ENCODE measurements at places on chromosomes 5 and 9.

DNA sequence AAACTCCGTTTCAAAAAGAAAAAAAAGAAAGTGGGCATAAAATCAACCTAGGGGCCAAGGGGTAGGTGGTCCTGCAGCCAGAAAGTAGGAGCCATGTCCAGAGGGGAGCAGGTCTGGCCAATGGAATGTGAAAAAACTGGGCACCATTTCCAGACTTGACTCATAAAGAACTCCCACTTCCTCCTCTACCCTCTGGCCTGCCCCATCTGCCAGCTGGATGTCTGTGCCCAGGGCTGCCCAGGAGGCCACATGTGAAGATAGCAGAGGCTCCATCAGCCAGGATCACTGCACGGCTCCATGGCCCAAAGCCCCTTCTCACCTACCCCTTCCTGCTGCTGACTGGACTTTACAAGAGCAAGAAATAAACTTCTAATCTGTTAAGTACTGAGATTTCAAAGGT, 42.1 kb upstream of the EEIG1 start:
- DNase-seq: no peak

GRCh38 chr5:176540476-176540899, 3.3 kb upstream of the RNF44 start:
- DNase-seq: no peak

GRCh38 chr9:103941104-103941503, 153.0 kb upstream of the SMC2 start:
- no peak for DNase-seq

DNA sequence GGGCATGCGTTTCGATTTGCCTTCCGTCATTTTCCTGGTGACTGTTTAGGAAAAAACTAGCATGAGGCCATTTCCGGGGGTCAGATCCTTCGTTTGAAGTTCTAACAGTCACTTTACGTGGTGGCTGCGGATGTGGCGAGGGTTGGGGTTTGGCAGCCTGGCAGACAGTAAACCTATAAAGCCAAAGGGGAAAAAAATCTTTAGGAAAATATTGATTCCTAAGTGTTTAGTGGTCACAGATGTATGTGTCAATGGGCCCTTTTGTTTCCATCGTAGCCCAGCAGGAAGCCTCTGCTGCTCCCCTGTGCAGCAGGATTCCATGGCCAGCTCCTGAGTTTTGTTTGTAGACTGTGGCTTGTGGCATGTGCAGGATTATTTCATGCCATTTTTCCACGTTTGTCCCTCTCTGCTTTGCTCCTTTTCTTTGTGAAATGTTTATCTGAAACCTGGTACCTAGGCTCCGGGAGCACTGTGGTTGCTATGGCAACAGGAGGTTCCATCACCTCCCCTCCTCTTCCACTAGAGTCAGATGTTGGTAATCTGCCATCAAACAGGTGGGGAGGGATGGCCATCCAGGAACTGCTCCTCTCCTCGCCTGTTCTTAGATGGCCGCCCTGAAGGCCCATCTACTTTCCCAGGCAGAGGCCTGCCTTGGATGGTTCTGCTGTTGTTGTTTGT, 202.3 kb downstream of the AOPEP start:
- DNase-seq: no peak

DNA sequence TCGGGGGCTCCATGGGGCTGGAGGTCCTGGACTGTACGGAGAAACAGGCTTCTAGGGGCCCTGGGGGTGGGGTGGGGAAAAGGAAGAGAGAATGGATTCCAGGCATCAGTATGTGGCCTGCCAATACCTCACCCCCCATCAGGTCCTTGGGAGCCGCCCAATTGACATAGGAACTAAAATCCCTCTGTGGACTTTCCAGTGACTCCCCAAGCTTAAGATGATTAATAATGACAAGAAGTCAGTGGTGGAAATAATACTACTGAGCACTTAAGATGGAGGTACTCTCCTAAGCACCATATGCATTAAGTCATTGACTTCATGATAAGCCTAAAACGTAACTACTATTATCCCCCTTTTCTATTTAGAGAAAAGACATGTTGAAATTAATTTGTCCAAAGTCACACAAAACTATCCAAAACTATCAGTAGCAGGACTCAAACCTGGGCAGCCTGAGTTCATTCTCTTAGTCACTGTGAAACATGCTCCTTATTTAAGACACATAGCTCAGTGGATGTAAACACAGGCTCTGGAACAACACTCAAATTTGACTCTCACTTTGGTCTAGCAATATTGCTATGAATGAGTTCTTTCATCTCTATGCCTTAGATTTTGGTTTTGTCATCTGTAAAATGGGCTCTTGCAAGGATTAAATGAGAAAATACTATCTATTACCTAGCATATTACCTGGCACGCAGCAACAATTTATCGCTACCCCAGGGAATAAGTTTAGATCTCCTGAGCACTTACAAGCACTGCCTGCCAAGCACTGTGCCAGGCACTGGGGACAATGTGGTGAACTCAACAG, 9.5 kb downstream of the SPRY4 start:
- DNase-seq: no peak

GRCh38 chr5:171157775-171158174, 151.3 kb upstream of the TLX3 start:
- no peak for DNase-seq

DNA sequence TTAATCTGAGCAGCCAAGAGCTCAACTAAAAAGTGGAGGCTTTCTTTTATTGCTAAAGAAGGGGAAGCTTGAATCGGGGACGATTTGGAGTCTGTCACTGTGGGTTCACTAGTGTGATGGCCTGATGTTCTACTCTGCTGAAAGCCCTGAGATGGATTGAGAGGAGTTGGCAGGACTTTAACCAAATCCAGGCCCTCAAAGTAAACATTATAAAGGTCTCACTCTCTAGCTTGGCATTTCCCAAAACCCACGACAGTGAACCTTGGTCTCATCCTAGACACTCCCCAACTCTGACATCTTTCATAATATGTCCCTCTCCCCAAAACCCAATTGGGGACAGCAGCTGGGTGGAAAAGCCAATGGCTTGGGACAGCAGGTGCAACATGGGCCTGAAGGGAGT, 32.7 kb downstream of the TMOD1 start:
- no peak for DNase-seq

DNA sequence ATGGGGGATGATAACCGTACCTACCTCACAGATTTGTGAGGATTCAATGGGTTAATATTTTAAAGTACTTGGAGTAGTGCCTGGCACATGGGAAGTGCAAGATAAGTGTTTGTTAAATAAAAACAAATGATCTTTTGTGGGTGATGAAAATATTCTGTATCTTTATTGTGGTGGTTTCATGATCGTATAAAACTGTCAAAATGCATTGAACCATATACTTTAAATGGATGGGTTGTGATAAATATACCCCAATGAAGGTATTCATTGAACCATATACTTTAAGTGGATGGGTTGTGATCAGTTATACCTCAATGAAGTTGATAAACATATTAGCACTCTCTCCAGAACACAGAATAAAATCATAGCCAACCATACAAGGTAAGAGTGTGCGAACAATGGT, 234.5 kb downstream of the CRB2 start:
- no peak for DNase-seq

DNA sequence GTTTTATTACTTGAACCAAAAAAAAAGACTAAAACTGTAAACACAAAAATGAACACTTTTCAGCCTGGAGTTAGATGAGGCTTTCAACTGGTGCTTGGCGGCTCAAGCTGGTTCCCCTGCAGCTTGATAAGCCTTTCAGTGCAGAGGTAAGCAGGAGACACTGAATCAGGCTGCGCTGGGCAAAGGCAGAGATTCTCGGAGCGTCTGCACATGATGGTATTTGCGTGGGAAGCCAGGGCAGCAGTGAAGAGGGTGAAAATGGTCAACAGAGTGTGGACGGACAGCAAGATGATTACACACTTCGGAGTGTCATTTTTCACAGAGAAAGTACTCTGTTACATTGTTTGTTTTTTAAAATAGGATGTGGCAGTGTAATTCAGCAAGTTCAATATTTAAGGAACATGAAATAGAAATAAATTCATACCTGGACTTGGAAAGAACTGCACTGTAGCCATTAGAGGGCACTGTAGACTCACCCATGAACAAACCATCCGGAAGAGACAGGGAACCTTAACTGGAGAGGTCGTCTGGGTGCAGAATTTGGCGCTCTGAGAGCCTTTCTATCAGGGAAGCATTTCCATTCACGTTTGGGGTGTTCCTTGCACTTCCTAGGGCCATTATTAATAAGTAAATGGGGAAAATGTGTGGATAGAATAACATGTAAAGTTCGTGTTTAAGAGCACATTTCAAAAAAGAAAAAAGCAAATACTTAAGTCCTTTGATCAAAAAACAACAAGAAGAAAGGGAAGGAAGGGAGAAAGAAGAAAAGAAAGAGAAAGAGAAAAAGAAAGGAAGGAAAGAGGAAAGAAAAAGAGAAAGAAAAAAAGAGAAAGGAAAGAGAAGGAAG, 69.8 kb downstream of the ICE1 start:
- DNase-seq: peak; percentile 11

DNA sequence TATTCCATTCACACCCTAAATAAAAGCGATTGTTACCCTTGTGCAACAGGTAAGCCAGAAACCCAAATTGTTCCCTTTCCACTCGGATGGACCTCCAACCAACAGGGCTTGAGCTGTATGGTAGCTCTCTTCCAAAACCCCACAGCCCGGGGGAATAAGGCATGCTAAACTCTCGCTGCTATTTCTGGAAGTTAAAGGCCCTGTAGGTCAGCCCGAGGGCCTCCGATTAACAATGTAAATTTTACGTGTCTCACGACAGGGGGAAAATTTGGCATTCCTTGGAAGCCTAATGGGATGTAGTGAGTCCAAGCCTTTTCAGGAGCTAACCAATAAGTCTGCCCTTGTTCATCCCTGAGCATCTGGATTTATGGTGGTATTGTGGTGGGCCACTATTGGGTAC, 26.0 kb downstream of the CNOT8 start:
- DNase-seq: no peak

- DNase-seq: no peak
Observed at GRCh38 chr9:127463382-127463781, 12.1 kb downstream of the LRSAM1 start.

GRCh38 chr5:114223866-114224265, 138.0 kb upstream of the KCNN2 start:
- DNase-seq: no peak

DNA sequence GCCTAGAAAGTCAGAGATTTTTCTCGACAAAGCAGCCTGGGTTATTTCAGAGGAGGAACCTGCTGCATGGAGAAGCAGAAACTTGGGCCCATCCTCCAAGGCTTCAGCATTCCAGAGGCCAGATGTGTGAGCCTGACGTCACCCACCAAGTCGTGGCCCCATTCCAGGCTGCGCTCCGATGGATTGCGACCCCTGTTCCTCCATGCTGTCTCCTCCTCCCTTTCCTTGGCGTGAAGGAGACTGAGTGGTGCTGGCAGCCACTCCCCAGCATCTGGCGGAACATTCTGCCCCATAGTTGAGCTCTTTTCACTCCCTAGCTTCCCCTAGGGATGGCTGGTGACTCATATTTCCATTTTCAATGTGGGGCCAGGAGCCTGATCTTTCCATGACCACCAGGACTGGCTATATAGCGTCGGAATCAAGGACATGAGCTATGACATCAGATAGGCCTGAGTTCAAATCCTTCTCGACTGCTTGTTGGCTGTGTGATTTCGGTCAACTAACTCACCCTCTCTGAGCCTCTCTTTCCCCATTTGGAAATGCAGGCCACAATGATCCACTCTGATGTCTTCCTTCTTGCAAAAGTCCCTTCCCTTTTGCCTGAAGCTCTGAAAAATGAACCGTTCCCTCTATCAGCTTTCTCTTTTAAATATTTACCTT, 24.5 kb upstream of the DUSP1 start:
- no peak for DNase-seq

DNA sequence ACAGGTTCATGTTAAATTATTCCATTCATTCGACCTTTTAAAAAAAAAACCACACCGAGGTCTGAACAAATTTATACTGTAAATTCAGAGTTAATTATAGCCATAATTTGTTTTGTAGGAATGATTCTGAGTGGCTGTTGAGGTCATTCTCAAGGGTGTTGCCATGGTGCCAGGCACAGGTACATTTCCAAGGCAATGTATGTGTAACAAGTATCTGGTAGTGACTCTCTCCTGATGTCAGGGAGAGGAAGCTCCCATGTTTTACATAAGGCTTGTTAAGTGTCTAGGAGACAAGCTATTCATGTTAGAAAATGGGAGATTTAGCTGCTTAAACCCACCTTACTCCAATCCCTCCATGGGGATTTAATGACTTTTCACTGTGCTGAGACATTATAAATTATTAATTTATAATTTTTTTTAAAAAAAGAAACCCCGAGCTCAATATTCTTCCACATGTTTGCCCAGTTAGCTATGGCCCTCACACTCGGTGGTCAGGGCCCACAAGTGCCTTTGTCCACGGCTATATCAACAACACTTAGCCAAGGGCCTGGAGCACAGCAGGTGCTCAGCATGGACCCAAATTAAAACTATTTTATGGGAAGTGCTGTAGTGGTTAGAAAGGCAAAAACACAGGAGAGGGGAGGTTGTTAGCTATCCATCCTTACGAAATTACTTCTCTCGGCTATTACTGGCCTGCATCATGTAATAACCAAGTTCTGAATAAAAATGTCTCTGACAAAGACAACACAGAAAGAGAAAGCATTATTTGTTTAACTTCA, 154.6 kb upstream of the GNA14 start:
- DNase-seq: no peak

GRCh38 chr9:75046725-75047345, 18.7 kb upstream of the CARNMT1 start:
- no peak for DNase-seq

- DNase-seq: no peak
Observed at GRCh38 chr9:84811751-84812074, 142.2 kb downstream of the NTRK2 start.

DNA sequence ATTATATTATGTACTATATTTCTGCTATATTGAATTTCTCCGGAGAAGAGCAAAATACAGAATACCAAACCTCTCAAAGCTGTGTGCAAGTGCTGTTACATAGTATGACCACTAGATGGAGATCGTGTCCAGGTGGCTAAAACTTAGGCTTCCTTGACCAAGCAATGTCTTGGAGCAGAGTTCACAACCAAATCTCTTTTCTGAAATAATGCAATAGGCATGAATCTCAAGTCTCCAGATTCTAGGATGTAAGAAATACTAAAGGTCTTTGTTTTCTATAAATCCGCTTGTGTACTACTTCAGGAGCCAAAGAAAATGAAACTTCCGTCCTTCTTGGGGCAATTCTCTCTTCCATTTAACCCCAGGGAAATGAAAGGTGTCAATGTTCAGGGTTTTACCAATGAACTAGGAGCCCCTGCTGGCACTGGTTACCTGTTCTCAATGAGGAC, 181.5 kb upstream of the RAI14 start:
- no peak for DNase-seq

- no peak for DNase-seq
Observed at GRCh38 chr9:114549697-114550330, 37.8 kb upstream of the ATP6V1G1 start.

DNA sequence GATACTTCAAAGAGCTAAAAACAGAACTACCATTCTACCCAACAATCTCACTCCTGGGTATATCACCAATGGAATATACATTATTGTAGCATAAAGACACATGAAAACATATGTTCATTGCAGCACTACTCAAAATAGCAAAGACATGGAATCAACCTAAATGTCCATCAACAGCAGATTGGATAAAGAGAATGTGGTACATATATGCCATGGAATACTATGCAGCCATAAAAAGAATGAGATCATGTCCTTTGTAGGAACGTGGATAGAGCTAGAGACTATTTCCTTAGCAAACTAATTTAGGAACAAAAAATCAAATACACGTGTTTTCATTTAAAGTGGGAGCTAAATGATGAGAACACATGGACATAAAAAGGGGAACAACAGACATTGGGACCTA, 247.9 kb upstream of the VLDLR start:
- no peak for DNase-seq

Data from stimulated activated CD4-positive, alpha-beta T cell treated with anti-CD3 and anti-CD28 coated beads, Interleukin-2, amount 100 ng/mL, for 48 hours (primary cell).